ENCODE measurements at places on chromosomes 16 and 17.

- DNase-seq: no peak
Measured at GRCh38 chr16:14011001-14011400, 60.1 kb upstream of the MRTFB start.

DNA sequence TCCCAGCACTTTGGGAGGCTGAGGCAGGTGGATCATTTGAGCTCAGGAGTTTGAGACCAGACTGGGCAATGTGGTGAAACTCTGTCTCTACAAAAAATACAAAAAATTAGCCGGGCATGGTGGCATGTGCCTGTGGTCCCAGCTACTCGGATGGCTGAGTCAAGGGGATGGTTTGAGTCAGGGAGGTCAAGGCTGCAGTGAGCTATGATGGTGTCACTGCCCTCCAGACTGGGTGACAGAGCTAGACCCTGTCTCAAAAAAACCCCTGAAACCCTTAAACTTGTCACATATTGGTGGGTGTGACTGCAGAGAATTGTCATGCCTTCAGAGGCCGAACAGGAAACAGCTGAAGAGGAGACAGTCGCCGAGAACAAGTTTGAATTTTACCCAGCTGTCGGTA, 13.4 kb downstream of the RPTOR start:
- no peak for DNase-seq

- peak; percentile 64 for DNase-seq
Measured at GRCh38 chr16:75471723-75472633, 7.5 kb upstream of the TMEM170A start.

DNA sequence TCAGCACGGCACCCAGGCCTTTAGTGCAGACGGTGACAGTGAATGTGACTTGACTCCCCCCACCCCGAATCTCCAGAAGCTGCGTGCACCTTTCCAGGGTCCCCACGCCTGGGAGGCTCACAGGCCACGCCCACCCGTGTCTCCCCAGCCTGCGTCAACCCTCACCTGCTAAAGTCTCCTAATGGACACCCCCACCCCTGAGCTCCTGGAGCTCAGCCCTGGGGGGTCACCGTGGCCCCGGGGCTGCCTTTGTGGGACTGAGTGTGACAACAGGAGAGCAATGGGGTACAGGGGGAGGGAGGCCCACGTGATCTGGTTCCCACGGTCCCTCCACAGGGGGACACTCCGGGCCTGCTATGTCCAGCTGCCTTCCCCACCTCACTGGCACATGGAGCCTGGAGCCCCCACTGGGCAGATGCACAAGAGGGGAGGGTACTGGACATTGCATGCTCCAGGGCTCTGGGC, 7.4 kb upstream of the FASN start:
- DNase-seq: no peak

- no peak for DNase-seq
Measured at GRCh38 chr16:53378138-53378537, 56.1 kb upstream of the RBL2 start.

All from right lobe of liver (tissue), 6 donors.